ENCODE measurements at places on chromosomes 2 and 18.

GRCh38 chr18:48950536-48951447 lies at the start of gene SMAD7:
Gene SMAD7 (minus strand): TSS chr18:48950965. CDS start chr18:48950424, 541 bp downstream.
- peak; percentile 57 for DNase-seq

GRCh38 chr2:230940471-230940815 lies 15.4 kb upstream of the GPR55 start:
- DNase-seq, result no peak

- DNase-seq, result peak; percentile 25
Measured at GRCh38 chr18:44507729-44508325, 172.9 kb upstream of the SETBP1 start.

DNA sequence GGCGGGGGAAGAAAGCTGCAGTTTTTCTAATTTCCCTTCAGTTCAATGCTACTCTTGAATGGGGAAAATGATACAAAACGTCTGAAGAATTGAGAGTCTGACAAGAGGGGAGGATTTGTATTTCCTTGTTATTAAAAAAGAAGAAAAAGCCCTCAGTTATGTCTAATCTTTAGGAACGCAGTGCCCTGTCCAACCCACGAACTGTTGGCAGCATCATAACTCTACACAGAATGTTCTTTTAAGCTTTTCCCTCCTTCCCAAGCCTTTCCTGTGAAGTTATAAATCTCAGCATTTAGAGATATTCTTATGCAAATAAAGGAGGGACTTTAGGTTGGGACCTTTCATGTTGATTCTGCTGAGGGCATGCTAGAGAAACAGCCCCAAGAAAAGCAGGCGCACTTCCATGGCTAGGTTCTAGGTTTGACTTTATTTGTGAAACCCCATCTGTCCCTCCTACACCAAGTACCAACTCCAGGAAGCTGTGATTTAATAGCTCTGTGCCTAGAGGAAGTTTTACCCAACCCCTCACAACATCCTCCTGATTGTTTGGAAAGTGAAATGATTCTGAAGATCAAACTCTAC lies 288.6 kb downstream of the SETBP1 start:
- no peak for DNase-seq

DNA sequence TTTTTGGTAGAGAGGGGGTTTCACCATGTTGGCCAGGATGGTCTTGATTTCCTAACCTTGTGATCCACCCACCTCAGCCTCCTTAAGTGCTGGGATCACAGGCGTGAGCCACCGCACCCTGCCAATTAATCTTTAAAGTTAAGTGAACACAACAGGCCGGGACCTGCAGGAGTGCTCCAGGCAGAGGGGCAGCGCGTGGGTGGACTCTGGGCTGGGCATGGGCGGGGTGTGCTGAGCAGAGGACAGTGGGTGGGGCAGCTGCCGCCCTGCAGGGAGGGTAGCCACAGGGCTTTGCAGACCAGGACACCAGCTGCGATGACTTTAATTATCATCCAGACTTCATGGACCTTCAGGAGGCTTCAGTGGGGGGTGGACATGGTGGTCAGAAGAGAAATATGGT lies 8.8 kb upstream of the GPR148 start:
- DNase-seq, result no peak

GRCh38 chr2:43872151-43872550 lies 33.4 kb downstream of the ABCG8 start:
- DNase-seq, result no peak

DNA sequence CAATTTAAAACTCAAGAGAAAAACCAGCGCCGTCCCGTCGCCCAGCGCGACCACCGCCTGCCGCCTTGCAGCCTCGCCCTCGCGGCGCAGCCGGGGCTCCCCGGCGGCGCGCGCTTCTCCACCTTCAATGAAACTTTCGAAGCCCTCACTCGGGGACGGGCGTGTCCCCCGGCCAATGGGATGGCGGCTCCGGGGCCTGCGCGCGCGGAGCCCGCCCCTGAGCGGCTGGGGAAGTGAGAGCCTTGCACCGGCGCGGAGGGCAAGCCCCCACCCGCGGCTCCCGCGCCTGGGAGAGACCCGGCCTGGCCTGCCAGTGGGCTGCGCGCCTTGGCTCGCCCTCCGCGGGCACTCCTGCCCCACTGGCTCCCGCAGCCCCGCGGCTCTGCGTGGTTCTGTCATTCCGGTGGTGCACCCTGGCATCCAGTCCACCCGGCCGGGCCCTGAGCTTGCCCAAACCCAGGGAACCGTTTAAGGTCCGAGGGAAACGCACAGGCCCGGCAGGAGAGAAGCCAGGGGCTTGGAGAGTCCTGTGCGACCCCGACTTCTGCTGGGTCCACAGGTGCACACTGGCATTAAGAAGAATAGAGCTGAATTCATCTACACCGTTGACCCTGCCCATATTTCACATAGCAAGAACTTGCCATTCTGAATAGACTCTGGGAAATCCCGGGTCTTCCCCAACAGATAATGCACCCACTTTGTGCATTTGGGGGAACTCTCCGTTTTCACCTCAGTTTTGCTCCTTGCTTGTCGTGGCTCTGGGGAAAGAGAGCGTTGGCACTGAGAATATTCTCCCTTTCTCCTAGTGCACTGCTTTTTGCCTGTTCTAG lies at the start of gene PIEZO2:
TSS of gene PIEZO2 (minus strand) at position 129 of the 830 bp plus-strand sequence. CDS start 981 bp downstream, outside the sequence.
- peak; percentile 36 for DNase-seq

DNA sequence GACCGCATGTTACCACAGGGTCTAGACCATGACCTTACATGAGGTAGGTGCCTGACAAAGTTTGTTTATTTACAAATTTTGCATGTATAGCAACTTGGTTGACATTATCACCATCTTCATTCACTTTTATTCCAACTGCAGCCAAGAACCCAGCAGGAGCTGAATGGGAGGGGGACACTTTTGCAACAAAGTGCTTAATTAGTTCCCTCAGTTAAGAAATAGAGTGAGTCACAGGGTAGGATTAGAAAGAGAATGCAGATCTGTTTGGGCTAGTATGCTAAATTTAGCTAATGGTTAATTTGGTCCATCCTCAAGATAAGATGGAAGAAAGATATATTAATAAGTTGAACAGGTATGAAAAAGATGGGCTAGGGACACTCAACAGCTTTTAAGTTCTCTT lies 678.9 kb downstream of the ARHGAP15 start:
- no peak for DNase-seq

DNA sequence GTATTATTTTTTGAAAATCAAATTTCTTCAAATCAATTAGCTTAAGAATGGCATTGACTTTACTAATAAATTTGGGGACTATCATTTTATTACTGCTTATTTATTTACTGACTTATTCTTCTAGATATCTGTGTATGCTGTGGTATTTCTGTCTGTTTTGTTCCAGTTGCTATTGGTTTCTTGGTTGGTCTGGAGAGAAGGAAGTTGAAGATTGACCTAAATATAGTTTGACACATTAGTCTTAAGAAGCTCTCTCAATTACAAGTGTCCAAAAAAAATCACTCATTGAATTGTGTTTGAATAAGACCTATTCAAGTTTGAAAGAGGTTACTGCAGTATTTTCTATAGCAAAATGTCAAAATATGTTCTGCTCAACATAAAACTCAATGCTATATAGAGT lies 153.3 kb upstream of the KYNU start:
- no peak for DNase-seq

- no peak for DNase-seq
Measured at GRCh38 chr2:225056330-225057073, 14.2 kb upstream of the DOCK10 start.

- DNase-seq, result peak; percentile 23
Measured at GRCh38 chr2:99389371-99389770, 52.2 kb downstream of the EIF5B start.

GRCh38 chr18:37107748-37108522 lies 279.0 kb downstream of the KIAA1328 start:
- DNase-seq, result no peak

GRCh38 chr2:55721596-55722215 lies 28.1 kb upstream of the PNPT1 start:
- no peak for DNase-seq
